ENCODE measurements at places on chromosomes 4 and X.
A peak's percentile ranks its signal among the peaks of the same experiment; 100 is the strongest.

DNA sequence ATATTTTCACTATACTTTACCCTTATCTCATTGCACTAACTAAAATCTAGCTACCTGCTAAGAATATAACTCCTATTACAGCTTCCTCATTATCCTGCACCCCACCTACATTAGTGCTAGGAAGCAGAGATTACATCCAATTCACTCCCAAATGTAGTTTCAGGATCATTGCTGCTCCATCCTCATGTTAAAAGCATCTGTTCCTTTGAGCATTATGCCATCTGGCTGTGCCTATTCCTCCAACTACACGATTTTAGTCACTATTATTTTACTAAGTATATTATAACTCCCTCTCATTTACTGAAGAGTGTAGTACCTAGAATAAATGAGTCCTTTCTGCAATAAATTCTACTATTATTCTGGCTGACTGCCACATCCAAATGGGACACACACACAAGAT, 1586.9 kb downstream of the TECRL start:
- DNase-seq = no peak

DNA sequence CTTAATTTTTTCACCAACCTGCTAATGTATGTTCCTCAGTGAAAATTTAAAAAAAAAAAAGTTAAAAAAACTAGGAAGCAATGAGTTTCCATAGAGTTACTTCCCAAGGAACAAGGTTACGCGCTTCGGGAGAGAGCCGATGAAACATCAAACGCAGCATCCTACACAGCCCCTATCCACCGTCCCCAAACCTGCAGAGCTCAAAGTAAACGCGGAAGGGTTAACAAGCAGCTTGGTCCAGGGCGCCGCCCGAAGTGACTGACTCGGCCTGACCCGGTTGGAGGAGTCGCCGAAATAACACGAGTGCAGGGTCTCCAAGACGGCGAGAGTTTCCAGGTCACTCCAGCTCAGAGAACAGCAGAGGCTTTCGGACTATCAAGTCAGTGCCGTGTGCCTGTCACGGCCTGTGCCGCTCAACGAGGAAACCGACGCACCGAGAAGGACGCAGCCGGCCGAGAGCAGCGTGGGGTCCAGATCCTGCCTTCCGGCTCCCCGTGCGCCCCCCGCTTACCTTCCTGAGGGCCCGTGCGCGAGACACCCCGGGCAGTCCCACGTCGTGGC, 512 bp downstream of the NOP14 start:
- DNase-seq = no peak

- no peak for DNase-seq
Measured at GRCh38 chr4:31411565-31411964, 691.4 kb downstream of the PCDH7 start.

GRCh38 chr4:27189683-27190082, 329.0 kb downstream of the STIM2 start:
- DNase-seq = no peak

DNA sequence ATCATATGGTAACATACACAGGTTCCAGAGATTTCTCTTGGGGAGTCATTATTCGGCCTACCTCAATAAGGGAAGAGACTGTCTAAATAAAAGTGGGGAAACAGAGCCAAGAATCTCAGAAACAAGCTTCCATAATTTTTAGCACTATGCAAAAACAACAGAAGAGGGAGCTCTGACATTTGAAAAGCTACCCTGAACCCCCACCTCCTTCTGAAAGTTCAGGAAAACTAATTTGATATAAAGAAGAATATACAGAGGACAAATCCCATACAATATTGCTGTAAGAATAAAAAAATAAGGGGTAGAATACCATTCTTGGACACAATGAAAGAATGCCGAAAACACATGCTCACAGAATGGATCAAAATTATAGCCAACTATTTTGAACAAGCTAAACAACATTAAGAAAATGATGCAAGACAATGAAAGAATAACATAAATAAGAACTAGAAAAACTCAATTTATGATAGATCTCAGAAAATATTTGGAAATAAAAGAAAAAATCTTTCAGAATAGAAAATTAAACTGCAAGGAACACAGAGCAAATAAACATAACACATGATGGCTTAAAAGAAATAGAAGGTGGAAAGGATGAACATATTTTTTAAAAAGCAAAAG, 14.4 kb upstream of the ZNF41 start:
- no peak for DNase-seq

DNA sequence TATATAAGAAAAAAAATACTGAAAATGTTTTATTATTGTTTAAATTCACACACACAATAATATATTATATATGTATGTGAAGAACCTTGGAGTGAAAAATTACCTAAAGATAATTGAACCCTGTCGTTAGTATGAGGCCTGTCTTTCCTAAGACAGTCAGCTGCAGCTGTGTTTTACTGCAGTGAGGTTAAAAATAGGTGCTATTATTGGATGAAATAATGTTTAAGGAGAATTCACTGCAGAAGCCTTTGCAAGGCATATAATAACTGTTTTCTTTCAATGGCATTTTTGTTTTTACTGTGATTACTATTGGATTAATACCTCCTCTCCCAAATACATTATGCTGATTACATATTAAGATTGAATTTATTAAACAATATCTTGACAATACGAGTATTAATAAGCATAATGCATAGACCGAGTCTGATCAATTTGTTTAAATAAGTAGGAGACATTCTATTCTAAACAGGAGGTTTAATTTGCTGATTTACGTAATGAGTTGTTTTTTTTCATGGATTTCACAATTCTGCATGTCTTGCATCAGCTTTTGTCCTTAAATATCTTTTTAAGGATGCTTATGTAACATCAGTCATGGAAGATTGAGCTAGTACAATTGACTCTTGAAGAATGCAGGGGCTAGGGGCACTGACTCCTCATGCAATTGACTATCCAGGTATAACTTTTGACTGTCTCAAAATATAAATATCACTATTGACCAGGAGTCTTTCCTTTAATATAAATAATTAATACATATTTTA, 1181.1 kb upstream of the PCDH7 start:
- no peak for DNase-seq

- DNase-seq = no peak
Measured at GRCh38 chr4:119082661-119083060, 53.0 kb upstream of the MYOZ2 start.

DNA sequence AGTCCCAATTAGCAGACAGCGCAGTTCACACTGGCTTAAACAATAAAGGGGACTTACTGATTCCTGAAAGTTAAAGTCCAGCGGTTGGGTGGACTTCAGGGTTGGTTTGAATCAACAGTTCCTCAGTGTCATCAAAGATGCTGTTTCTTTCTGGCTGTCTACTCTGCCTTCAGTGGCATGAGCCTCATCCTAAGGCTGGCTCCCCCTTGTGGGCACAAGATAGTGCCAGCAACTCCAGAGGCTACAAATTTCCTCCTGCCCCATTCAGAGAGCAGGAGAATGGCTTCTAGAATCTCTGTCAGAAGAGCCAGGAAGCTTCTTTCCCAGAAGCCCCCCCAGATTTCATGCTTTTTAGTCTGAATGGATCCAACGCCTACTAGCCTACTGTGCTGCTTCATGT, 82.4 kb upstream of the MTM1 start:
- no peak for DNase-seq

DNA sequence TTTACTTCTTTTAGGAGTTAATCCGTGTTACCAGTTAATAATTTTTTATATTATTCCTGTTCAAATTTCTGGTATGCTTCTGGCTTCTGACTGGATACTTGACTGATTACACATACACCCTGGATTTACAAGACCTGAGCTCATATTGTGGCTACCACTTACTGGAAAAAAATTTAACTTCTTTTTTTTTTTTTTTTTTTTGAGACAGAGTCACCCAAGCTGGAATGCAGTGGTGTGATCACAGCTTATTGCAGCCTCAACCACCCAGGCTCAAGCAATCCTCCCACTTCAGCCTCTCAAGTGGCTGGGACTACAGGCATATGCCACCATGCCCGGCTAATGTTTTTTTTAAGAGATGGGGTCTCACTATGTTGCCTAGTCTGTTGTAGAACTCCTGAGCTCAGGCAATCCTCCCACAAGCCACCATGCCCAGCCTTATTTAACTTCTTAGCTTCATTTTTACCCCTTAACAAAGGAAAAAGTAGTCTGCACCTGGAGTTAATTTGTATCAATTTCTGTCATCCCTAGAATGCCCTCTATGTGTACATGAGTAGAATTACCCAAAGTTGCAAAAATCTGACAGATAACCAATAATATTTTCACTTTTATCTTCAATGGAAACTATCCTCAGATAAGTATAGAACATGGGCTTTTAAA, 50.3 kb downstream of the TMEM165 start:
- peak; percentile 76 for DNase-seq

DNA sequence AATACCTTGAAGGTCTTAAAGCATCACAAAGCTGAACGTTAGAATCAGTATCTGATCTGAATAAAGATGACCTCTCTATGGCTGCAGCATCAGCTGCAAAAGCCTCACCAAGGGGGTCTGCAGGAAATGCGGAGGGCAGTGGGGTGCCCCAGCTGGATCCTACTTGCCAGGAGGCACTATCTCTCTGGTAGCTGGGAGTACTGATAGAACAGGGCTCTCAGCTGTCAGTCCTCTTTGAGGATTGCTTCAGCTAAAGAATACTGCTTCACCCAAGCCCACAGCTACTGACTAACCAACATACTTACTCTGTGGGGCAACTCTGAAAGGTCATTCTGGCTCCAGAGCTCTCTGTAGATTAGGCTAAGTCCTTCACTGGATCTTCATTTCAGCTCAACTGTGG, 112.5 kb upstream of the ZFP42 start:
- DNase-seq = no peak

DNA sequence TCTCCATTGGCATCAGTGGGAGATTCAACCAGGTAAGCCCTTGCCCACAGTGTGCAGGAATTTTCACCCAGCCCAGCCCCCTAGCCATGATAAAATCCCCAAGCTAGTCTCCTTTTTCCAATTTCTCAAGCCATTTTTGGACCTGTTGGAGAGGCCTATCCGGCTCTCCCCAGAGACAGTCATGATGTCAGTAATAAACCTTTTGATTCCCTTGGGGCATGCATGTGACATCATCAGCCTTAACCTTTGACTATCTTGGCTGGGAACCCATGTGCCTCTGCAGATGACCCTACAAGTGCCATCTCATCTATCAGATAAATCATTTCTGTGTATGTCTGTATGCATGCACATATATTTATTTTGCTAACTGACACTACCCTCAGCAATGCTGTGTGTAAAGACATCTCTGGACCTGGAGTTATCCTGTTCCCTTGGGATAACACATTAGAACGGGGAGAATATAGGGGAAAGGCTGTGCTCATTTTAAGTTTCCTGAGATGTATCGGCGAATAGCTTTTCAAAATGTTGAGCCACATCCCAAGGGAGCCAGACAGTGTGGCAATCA, 51.0 kb downstream of the CYTL1 start:
- no peak for DNase-seq
